ENCODE measurements at places on chromosomes 13 and 19.

- H3K36me3 ChIP-seq = no peaks in the 10 kb centered on the region
- no peak overlapping the region for H3K4me3 ChIP-seq
- DNase-seq = no peak
Measured at GRCh38 chr13:24119626-24120508, 40.7 kb upstream of the SPATA13 start.

DNA sequence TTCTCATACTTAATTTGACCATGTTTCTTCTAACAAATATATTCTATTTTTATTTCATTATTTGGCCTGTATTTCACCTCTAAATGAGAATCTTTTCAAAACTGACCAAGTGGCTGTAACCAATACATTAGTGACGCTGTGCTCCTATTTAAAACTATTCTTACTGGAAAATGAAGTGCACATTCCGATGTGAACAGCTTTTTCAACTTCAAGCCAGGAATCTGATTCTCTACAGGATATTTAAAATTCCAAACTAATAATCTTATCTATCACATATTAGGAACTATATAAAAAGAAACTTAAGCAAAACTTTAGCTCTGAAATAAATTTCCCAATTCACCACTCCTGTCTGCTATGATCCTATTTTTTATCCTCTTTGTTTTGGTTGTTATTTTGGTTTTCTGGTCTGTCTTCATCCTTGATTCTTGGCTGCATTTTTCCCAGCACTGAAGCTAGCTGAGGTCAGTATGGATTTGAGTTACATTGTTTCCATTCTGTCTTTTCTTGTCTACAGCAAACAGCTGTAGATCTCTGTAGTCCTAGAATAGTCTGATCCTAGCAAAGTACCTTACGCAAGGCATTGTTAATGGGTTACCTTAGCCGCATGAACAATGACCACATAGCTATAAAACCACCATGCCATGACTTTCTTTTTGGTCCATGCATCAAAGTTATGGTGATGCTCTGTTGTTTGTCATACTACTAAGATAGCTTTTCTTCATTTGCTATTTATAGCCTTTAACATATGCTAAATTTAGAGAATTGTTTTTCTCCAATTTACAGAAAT lies 748.6 kb upstream of the SPRY2 start:
- H3K4me1 ChIP-seq = no peaks in the 10 kb centered on the region
- H3K27me3 ChIP-seq = no peaks in the 10 kb centered on the region
- no peak for DNase-seq
- no peaks in the 10 kb centered on the region for H3K36me3 ChIP-seq
- H3K4me3 ChIP-seq = no peak overlapping the region

DNA sequence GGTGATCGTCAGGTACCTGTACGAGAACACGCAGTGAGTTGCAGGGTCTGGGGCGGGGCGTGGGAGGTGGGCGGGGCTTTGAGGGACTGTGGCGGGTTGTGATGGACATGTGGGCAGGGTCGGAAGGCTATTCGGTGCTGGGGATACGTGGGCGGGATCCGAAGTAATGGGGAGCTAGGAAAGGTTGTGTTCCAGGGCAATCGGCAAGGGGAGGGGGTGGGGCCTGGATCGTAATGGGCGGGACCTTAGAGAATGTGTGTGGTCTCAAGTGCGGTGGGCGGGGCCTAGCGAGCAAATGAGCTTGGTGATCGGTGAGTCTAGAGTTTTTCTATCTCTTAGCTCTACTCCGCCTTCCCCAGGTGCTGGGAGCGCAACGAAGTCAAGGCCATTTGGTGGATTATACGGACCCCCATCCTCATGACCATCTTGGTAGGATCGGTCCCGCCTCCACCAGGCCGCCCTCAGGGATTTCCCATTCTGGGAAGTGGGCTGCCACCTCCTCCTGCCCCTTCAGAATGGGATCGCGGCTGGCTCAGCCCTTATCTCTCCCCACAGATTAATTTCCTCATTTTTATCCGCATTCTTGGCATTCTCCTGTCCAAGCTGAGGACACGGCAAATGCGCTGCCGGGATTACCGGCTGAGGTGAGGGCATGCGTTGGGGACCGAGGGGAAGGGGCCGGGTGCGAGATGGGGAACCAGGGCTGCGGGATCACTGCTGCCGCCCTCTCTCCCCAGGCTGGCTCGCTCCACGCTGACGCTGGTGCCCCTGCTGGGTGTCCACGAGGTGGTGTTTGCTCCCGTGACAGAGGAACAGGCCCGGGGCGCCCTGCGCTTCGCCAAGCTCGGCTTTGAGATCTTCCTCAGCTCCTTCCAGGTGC lies 9.6 kb downstream of the GIPR start:
- peak overlapping the region; percentile 70 for H3K4me3 ChIP-seq
- DNase-seq = peak; percentile 87
- H3K36me3 ChIP-seq = no peaks in the 10 kb centered on the region
- H3K4me1 ChIP-seq = peaks cover 29% of the 10 kb centered on the region
- peaks cover 2% of the 10 kb centered on the region for H3K27me3 ChIP-seq

DNA sequence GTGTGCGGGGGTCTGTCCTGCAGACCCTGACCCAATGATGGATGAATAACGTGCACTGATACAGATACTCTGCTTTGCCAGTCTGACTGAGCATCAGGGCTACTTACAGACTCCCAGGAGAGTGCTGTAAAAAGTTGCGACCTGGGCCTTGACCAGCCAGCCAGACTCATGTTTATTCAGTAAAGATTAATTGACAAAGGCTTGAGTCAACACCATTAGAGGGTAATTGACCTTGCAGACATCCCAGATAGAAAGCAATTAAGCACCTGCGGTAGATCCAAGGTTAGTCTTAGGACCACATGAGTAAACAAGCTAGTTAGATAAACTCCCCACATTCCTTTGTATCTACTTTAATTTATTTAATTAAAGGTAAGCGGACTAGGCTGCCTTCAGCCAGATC lies 10.4 kb downstream of the NUDT19 start:
- H3K4me3 ChIP-seq = no peak overlapping the region
- H3K36me3 ChIP-seq = peaks cover 90% of the 10 kb centered on the region
- H3K27ac ChIP-seq = no peak overlapping the region

GRCh38 chr13:75050419-75051046 lies 431.4 kb downstream of the TBC1D4 start:
- no peak for DNase-seq
- H3K4me1 ChIP-seq = no peaks in the 10 kb centered on the region
- no peaks in the 10 kb centered on the region for H3K27me3 ChIP-seq
- no peaks in the 10 kb centered on the region for H3K36me3 ChIP-seq

DNA sequence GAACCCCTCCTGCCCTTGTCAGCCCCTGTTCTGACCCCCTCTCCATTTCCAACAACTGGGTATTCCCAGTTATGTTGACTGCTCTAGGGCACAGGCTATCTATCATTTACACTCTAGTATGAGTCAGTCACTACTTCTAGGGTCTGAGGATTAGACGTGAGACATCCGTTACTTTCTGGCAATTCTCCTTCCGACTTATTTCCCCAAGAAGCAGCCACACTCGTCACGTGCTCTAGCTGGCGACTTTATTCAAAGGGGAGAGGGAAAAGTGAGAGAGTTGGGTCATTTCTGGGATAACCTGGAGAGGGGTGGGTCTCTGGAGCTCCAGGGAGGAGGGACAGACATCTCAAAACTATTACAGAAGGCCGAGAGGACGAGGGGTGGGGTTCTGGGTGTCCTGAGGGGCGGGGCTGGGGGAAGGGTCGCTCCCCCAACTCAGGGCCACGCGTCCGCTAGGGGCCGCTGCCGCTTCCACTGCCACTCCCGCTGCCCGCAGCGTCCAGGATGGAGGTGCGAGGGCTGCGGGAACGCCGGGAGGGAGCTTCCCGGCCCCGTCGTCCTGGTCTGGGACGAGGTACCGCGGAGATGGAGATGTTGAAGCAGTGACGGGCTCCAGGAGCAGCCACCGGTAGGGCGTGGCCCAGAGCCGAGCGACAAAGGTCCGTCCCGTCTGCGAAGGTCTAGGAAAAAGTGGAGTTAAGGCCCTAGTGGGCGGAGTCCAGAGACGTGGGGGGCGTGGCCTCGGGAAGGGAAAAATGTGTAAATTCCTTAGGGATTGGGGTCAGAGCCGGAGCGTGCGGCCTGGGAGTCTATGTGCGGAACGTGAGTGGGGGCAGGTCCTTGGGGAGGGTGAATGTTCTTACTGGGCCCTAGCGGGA lies 8.9 kb downstream of the RTBDN start:
- peaks cover 27% of the 10 kb centered on the region for H3K27me3 ChIP-seq
- no peak for DNase-seq
- no peaks in the 10 kb centered on the region for H3K36me3 ChIP-seq
- no peak overlapping the region for H3K4me3 ChIP-seq
- peaks cover 9% of the 10 kb centered on the region for H3K4me1 ChIP-seq
- no peak overlapping the region for H3K27ac ChIP-seq

GRCh38 chr19:47111006-47111621 lies 2.5 kb downstream of the ZC3H4 start:
- H3K36me3 ChIP-seq = peaks cover 55% of the 10 kb centered on the region

DNA sequence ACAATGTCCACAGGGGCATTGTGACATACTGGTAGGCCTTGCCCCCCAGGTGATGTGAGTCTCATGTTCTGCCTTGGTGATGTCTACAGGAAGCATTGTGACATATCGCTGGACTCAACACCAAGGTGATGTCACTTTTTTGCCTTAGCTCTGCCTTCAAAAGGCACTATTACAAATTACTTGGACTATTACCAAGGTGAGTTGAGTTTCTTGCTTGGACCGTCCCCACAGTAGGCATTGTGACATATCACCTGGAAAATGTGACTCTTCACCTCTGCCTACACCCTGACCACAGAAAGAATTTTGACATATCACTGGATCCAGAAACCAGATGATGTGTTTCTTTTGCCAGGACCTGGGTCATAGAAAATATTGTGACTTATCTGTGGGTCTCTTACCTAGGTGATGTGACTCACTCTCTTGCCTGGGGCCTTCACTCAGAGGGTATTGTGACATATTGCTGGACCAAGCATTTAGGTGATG lies 60.6 kb upstream of the ZNF724 start:
- H3K27ac ChIP-seq = no peak overlapping the region
- H3K4me1 ChIP-seq = no peaks in the 10 kb centered on the region
- DNase-seq = no peak

DNA sequence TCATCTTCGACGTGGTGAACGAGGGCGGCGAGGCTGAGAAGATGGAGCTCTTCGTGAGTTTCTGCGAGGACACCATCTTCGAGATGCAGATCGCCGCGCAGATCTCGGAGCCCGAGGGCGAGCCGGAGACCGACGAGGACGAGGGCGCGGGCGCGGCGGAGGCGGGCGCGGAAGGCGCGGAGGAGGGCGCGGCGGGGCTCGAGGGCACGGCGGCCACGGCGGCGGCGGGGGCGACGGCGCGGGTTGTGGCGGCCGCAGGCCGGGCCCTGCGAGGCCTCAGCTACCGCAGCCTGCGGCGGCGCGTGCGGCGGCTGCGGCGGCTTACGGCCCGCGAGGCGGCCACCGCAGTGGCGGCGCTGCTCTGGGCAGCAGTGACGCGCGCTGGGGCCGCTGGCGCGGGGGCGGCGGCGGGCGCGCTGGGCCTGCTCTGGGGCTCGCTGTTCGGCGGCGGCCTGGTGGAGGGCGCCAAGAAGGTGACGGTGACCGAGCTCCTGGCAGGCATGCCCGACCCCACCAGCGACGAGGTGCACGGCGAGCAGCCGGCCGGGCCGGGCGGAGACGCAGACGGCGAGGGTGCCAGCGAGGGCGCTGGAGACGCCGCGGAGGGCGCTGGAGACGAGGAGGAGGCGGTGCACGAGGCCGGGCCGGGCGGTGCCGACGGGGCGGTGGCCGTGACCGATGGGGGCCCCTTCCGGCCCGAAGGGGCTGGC lies 52.6 kb downstream of the MAP4K1 start:
- no peak for DNase-seq
- no peak overlapping the region for H3K27ac ChIP-seq
- no peaks in the 10 kb centered on the region for H3K36me3 ChIP-seq
